ENCODE measurements at places on chromosomes 7 and 10. TPM values are rescaled to one million over a fixed set of nuclear protein-coding genes. Genes with fewer than 3 reads are reported as not detected.

Gene AHR
- 46.3 TPM for total RNA-seq

Gene OR6V1
- total RNA-seq: not detected

DNA sequence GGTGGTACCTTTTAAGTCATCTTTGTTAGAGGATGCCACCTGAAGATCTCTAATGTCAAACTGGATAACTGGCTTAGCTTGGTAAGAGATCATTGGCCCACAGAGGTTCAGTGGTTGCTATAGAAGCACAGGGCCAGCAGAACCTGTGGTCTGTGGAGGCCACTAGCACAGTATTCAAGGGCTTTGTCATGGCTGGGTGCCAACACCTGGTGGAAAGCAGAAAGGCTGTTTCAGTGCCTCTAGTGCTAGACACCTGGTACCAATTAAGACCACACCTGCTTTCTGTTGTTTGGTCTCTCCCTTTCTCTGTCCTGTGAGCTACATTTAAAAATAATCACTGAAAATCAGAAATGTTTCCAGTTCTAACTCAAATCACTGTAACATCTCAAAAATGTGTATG is 10.0 kb upstream of the PCGF5 start:
- H3K36me3 ChIP-seq: no peaks in the 10 kb centered on the region
- H3K4me3 ChIP-seq: no peak overlapping the region
- no peaks in the 10 kb centered on the region for H3K27me3 ChIP-seq

GRCh38 chr7:6186577-6186976 is 85.8 kb downstream of the CYTH3 start:
- H3K27me3 ChIP-seq: no peaks in the 10 kb centered on the region
- no peak overlapping the region for H3K27ac ChIP-seq
- no peaks in the 10 kb centered on the region for H3K4me1 ChIP-seq
- no peak overlapping the region for H3K4me3 ChIP-seq
- no peak for DNase-seq
- no peaks in the 10 kb centered on the region for H3K36me3 ChIP-seq

Gene CARD11
- total RNA-seq: 136 TPM

GRCh38 chr7:133484086-133484485 is 231.2 kb downstream of the EXOC4 start:
- H3K27me3 ChIP-seq: no peaks in the 10 kb centered on the region
- peaks cover 11% of the 10 kb centered on the region for H3K36me3 ChIP-seq
- H3K4me1 ChIP-seq: peaks cover 26% of the 10 kb centered on the region
- H3K27ac ChIP-seq: peak overlapping the region; percentile 63
- no peak overlapping the region for H3K4me3 ChIP-seq
- DNase-seq: peak; percentile 62

Gene FAM25C
- not detected for total RNA-seq
